ENCODE measurements at places on chromosomes 1 and 21.

DNA sequence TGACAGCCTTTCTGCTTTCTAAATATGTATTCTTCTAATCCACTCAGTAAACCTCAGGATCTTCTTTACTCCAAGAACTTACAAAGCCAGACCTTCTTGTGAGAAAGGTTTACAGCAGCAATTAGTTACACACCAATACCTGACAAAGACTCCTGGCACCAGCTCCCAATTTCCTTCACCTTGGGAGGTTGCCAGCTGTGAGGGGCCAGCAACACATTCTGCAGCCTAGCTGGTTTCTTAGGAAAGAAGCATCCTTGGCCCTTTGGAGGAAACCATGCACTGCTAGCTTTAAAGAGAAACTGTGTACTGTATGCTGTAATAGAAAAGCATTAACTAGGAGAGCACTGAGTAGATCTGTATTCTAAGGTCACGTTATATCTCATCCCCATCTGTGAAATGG, 10.8 kb downstream of the FYB2 start:
- DNase-seq, result no peak

- no peak for DNase-seq
Observed at GRCh38 chr1:29237852-29238619, 1.7 kb downstream of the PTPRU start.

- no peak for DNase-seq
Observed at GRCh38 chr1:17307946-17308345, at the start of gene PADI4. Gene PADI4 (plus strand): TSS chr1:17308197. CDS start chr1:17308223, 26 bp downstream.

DNA sequence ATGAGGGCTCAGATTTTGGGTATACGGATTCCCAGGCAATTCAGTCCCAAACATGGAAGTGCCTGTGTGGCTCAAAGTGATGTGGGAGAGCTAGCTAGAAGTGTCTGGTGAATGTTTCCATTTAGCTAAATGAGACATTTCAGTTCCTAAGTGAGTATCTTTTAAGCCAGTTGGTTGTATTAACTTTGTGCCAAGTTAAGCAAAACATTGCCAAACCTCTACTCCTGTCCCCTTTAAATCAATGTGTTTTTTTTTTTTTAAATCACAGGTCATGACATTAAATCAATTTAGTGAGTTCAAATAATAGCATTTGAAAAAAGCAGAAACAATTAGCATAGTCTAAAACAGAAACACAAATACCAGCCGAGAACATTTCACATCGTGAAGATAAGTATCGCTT, 230.1 kb downstream of the ASTN1 start:
- DNase-seq, result no peak

DNA sequence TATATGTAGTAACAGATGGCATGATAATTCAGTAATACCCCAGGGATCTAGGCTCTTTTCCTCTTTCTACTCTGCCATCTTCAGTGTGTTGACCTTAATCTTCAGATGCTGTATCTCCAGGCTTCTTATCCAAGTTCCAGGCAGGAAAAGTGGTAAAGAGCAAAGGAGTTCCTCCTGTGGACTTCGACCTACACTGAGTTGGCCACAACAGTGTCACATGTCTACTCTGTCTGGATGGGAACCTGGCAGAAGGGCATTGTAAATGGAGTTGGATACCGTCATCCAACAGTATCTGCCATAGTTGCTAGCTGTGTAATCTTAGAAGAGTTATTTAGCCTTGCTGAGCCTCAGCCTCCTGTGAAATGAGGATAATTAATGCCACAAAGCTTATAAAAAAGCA, 21.9 kb downstream of the IL23R start:
- DNase-seq, result no peak

DNA sequence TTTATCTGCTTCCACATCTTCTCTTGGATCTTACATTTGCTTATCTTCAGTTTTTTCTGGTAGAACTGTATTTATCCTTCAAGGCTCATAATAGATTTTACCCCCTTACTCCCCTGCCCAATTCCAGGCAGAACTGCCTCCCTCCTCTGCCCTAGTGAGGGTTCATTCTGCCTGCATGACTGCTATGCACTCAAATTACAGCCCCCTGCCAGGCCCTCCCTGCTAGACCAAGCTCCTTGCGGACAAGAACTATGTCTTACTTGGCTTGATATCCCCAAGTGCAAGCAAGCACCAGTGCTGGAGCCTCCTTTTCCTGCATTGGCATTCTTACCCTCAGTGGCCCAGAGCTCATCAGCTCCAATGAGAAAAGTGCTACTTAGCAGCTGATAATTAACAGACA, 18.1 kb downstream of the MAPKAPK2 start:
- no peak for DNase-seq

DNA sequence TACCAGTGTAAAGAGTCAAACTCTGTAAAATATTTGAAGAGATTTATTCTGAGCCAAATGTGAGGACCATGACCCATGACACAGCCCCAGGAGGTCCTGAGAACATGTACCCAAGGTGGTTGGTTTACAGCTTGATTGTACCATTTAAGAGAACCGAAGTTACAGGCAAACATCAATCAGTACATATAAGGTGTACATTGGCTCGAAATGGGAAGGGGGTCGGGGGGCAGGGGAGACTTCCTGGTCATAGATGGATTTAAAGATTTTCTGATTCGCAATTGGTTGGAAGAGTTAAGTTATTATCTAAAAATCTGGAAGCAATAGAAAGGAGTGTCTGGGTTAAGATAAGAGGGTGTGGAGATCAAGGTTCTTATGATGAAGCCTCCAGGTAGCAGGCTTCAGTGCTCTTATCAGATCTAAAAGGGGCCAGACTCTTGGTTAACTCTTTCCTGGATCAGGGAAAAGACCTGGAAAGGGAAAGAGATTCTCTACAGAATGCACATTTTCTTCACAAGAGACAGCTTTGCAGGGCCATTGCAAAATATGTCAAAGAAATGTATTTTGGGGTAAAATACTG, 47.5 kb upstream of the NTPCR start:
- no peak for DNase-seq

GRCh38 chr1:111653709-111654108, 34.1 kb downstream of the RAP1A start:
- no peak for DNase-seq

DNA sequence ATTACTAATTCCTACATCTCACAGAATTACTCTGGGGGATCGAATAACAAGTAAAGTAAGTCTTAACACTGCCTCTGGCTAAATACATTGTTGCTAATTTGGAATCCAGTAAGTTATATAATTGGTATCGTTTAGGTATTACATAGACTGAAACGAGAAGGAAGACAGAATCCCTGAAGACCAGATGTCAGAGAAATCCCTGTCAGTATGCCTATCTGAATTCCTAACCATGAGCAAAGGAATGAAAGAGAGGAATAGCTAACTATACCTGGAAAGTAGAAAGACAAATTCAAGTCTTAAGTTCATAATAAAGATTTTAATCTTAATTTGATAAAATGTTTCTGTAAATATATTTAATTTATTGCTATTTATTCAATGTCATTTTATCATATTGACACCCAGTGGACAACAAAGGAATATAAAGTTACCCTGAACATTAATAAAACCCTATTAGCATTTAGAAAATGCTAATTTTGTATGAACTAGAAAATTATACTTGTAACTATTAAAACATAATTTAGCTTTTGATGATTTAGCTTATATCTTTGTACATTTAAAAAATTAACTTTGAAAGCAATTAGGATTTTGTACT, 11.4 kb downstream of the DEPDC1 start:
- DNase-seq, result no peak

GRCh38 chr21:44058652-44058964, 46.5 kb downstream of the TRAPPC10 start:
- no peak for DNase-seq

DNA sequence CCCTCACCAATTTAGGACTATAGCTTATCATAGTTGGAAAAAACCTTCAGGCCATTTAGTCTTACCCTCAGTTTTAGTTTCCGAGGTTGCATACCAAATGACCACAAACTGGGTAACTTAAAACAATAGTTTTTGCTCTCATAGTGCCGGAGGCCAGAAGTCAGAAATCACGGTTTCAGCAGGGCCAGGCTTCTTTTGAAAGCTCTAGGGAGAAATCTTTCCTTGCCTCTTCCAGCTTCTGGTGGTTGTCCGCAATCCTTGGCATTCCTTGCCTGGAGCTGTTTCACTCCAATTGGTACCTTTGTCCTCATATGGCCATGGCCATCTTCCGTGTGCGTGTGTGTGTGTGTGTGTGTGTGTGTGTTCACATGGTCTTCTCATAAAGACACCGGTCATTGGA, 12.4 kb upstream of the PLXNA2 start:
- DNase-seq, result no peak

DNA sequence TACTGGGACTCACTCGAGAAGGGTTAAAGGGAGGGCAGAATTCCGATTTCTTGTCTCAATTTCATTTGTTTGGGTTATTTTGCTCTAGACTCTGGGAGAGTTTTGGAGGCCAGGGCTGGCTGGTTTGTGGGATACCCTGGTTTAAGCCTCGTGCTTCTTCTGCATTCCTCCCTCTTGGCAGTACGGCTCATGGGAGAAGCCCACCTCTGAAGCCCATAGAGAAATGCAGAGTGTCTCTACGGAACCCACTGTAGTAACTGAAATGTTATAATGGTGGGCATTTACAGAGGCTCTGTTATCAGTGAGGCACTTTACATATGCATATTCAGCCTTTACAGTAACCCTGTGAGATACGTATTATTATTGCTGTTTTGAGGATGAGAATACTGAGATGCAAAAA, 43.9 kb downstream of the ROR1 start:
- no peak for DNase-seq

DNA sequence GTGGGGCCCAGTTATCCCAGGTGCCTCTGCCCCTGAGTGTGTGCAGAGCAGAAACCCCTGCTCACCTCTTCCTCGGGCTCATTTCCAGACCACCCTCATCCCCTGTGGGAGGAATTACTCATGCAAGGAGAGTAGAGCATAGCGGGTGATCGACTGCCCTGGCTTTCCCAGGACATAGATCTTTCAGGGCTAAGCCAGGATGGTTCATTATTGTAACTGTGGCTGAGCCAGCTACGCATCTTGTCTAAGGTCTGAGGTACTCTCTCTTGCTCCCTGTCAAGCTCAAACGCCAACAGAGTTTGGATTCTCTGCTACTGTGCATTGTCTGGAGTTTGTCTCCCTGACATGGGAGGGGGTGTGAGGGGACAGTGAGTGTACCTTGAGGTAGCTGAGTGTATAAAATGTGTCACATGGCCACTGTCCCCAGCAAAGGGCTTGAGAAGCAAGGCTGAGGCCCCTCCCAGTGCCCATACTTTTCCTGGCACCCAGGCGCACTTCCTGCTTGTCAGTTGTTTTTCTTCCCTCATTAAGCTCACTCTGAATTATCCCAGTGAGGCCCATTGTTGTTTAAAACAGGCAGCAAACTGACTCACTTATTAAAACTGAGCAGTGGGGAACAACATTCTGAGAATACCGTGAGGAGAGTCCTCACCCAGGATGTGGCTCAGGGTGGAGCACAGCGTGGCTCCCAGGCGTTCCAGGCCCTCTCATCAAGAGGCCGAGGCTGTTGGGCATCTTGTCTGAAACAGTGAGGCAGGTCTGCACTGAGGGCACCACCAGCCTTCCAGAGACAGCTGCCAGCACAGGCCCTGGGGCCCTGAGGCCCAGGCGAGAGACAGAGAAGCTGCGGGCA, 92.9 kb downstream of the LAMC2 start:
- DNase-seq, result no peak

DNA sequence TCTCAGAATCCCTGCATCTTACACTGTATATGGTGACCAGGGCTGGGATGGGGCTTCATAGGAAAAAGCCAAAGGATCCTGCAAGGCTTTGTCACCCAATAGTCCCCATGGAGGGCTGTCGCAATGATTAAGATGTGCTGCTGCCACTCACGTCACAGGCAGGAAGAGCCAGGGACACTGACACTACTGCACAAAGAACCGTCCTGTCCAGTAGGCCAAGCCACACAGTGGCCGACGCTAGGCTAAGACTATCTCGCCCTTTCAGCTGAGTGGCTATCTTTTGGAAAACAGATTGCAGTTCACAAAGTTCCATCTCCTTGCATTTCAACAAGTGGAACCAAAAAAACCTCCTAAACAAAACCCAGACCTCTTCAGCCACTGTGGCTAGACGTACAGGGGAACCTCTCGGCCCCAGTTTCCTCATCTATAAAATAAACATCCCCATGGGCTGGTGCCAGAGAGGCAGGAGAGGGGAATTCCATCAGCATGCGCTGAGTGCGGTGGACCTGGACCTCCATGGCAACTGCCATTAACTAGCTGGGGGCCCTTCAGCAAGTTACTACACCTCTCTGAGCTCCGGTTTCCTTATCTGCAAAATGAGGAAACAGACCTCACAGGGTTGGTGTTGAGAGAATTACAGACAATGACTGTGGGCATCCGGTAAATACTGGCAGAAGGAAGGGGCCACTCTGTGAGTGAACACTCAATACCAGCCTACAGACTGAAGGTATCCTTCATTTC, 8.7 kb downstream of the CAPZB start:
- no peak for DNase-seq

GRCh38 chr1:29793101-29793546, 556.8 kb downstream of the PTPRU start:
- no peak for DNase-seq

- no peak for DNase-seq
Observed at GRCh38 chr1:44677201-44677766, 2.8 kb downstream of the ARMH1 start.

DNA sequence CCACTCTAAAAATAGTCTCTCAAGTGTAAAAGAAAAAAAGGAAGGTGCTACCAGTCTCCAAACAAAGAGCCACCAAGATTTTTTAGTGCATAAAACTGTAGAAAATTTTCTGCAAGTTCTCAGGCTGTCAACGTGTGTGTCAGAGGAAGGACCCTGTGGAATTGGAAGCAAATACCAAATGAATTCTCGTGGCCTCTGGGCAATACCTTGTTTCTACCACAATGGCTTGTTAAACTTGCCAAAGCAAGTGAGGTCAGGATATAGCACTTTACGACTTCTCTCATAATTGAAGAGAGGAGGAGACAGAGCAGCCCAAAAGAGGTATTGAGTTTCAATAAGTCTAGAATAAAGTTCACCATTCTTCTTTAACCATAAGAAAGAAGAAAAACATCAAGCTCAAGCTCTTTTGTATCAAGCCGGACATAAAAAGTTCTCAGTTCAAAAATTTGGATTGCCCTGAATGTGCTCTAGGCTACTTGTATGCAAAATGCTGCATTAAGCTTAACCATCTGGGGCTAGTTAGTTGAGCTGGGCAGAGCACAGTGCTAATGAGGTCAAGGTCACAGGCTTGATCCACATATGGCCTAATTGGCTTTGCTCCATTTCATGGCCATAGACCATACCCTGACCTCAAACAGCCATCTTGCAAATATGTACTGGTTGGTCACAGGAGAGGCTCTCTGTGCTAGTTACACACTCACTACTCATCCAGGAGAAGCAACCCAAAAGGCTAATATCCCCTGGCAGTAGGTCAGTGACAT, 60.5 kb downstream of the TBX15 start:
- no peak for DNase-seq

Measured in stimulated activated CD8-positive, alpha-beta memory T cell treated with anti-CD3 and anti-CD28 coated beads, Interleukin-7, amount 100 ng/mL, for 1 hour (primary cell).